ENCODE measurements at places on chromosomes 11 and 22. TPM values are rescaled to one million over a fixed set of nuclear protein-coding genes. Genes with fewer than 3 reads are reported as not detected.

- H3K27me3 ChIP-seq: no peaks in the 10 kb centered on the region
- H3K36me3 ChIP-seq: peaks cover 52% of the 10 kb centered on the region
- no peak overlapping the region for H3K4me3 ChIP-seq
- peaks cover 5% of the 10 kb centered on the region for H3K4me1 ChIP-seq
Observed at GRCh38 chr11:64262271-64263002, 11.1 kb downstream of the PLCB3 start.

GRCh38 chr11:120104041-120104565 is 33.8 kb downstream of the TRIM29 start:
- H3K4me1 ChIP-seq: no peaks in the 10 kb centered on the region
- H3K36me3 ChIP-seq: no peaks in the 10 kb centered on the region
- no peak for DNase-seq
- H3K27ac ChIP-seq: no peak overlapping the region

DNA sequence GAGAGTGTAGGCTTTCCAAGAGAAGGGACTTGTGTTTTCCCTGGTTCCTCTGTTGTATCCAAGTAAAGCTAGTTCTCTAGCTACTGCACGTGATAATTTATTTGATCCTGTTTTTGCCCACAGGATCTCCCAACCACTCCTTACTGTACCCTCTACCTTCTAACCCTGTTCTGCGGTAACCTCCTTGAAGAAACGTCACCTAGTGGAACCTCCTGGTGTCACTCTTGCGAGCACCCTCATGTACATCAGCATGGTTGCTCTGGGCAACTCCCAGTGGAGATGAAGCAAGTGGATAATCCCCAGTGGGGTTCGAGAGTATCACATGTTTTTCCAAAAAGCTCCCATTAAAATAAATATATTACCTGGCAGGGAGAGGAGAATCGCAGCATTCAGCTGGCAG is 108.9 kb upstream of the CLMP start:
- no peak for DNase-seq
- H3K36me3 ChIP-seq: no peaks in the 10 kb centered on the region
- no peak overlapping the region for H3K4me3 ChIP-seq
- H3K27ac ChIP-seq: no peak overlapping the region

DNA sequence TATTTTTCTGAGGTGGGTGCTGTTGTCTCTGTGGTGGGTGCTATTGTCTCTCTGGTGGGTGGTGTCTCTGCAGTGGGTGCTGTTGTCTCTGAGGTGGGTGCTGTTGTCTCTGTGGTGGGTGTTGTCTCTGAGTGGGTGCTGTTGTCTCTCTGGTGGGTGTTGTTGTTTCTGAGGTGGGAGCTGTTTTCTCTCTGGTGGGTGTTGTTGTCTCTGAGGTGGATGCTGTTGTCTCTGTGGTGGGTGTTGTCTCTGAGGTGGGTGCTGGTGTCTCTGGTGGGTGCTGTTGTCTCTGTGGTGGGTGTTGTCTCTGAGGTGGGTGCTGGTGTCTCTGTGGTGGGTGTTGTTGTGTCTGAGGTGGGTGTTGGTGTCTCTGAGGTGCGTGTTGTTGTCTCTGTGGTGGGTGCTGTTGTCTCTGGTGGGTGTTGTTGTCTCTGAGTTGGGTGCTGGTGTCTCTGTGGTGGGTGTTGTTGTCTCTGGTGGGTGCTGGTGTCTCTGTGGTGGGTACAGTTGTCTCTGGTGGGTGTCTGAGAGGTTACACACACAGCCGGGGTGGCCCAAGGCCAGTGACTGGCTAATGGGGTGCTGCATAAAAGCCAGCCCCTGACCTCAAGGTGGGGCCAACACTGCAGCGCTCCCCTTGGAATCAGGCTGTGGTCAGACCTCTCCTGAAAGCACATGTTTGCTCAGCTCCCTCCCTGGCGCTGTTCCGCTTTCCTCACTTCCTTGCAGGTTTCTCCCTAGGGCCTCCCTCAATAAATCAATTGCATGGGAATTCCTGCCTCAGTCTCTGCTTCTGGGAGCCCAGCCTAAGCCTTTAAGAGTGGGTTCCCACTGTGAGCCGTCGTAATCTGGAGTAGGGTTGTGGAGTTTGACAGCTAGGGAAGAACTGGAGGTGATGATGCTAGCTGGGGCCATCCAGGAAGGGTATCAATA is 31.0 kb upstream of the XBP1 start:
- no peak for DNase-seq
- no peaks in the 10 kb centered on the region for H3K4me1 ChIP-seq
- no peak overlapping the region for H3K4me3 ChIP-seq
- no peaks in the 10 kb centered on the region for H3K27me3 ChIP-seq
- no peaks in the 10 kb centered on the region for H3K36me3 ChIP-seq

- H3K27me3 ChIP-seq: peaks cover 5% of the 10 kb centered on the region
- no peak overlapping the region for H3K27ac ChIP-seq
- H3K4me3 ChIP-seq: no peak overlapping the region
- no peak for DNase-seq
- H3K36me3 ChIP-seq: no peaks in the 10 kb centered on the region
Observed at GRCh38 chr11:76167590-76167989, 38.7 kb downstream of the WNT11 start.

GRCh38 chr11:126165757-126166156 is 45.7 kb downstream of the RPUSD4 start:
- DNase-seq: no peak
- no peaks in the 10 kb centered on the region for H3K4me1 ChIP-seq
- no peak overlapping the region for H3K4me3 ChIP-seq
- peaks cover 5% of the 10 kb centered on the region for H3K27me3 ChIP-seq
- no peak overlapping the region for H3K27ac ChIP-seq
- no peaks in the 10 kb centered on the region for H3K36me3 ChIP-seq

DNA sequence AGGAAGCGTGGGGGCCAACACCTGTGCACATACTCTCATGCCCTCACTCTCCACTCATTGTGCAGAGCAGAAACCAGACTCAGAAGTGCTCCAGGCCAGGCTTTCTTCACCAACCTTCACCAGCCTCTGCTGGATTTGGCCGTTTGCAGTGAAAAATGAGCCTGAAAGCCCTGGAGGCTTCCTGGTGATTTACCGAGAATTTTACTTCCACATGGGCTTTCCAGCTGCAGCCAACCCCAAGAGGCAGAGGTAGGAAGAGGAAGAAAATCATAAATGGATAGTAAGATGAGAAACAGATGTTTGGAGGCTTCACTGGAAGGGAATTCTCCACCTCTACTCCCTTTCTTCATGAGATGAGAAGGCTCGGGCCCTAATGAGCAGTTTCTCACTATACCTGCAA is 155.4 kb downstream of the ETS1 start:
- H3K36me3 ChIP-seq: no peaks in the 10 kb centered on the region
- H3K4me1 ChIP-seq: no peaks in the 10 kb centered on the region
- H3K4me3 ChIP-seq: no peak overlapping the region
- no peaks in the 10 kb centered on the region for H3K27me3 ChIP-seq
- DNase-seq: no peak
- H3K27ac ChIP-seq: no peak overlapping the region

DNA sequence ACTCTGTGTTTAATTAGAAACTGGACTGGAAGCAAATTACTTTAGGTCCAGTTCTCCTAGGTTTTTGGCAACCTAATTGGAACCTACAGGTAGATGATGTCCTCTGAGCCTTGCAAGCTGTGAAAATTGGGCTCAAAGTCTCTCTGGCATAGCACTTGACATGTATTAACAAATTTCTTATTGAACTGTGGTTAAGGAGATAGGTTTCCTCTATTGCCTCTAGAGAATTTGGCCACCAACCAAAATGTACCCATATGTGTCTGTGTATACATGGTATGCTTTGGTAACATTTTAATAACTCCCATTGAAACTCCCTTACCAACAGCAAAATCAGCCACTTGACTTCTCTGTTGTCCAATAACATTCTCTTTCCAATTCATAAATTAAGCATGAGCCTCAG is at the start of gene OR4D10:
Gene OR4D10 (plus strand): TSS at position 301 of the 400 bp plus-strand sequence. CDS start 4,115 bp downstream, outside the sequence.
- no peaks in the 10 kb centered on the region for H3K4me1 ChIP-seq
- DNase-seq: no peak
- H3K27me3 ChIP-seq: no peaks in the 10 kb centered on the region
- H3K36me3 ChIP-seq: no peaks in the 10 kb centered on the region

GRCh38 chr22:24021304-24021703 is 10.2 kb downstream of the CABIN1 start:
- no peak overlapping the region for H3K4me3 ChIP-seq
- H3K4me1 ChIP-seq: no peaks in the 10 kb centered on the region
- H3K36me3 ChIP-seq: no peaks in the 10 kb centered on the region
- no peak overlapping the region for H3K27ac ChIP-seq
- DNase-seq: no peak

GRCh38 chr22:39308614-39309363 is 10.6 kb downstream of the RPL3 start:
- peak overlapping the region; percentile 22 for H3K4me3 ChIP-seq
- peak overlapping the region; percentile 92 for H3K27ac ChIP-seq

- H3K27ac ChIP-seq: peak overlapping the region; percentile 79
- H3K36me3 ChIP-seq: no peaks in the 10 kb centered on the region
- H3K4me3 ChIP-seq: no peak overlapping the region
- DNase-seq: peak; percentile 38
- peaks cover 8% of the 10 kb centered on the region for H3K4me1 ChIP-seq
Observed at GRCh38 chr11:72144807-72145565, 9.5 kb downstream of the FOLR3 start.

GRCh38 chr22:39952347-39952746 is 7.8 kb upstream of the TMA7B start:
- no peaks in the 10 kb centered on the region for H3K4me1 ChIP-seq
- H3K27me3 ChIP-seq: peaks cover 2% of the 10 kb centered on the region
- H3K36me3 ChIP-seq: no peaks in the 10 kb centered on the region
- no peak overlapping the region for H3K4me3 ChIP-seq
- H3K27ac ChIP-seq: no peak overlapping the region
- no peak for DNase-seq

The C11orf97 gene
- not detected for total RNA-seq
